Femur (tissue), 1 donor: ENCODE measurements at places on chromosomes 16 and 17.

GRCh38 chr17:47959825-47960655, 2.4 kb upstream of the PRR15L start:
- no peak for DNase-seq

GRCh38 chr17:17849147-17849820, 12.5 kb upstream of the SREBF1 start:
- DNase-seq: peak; percentile 73

DNA sequence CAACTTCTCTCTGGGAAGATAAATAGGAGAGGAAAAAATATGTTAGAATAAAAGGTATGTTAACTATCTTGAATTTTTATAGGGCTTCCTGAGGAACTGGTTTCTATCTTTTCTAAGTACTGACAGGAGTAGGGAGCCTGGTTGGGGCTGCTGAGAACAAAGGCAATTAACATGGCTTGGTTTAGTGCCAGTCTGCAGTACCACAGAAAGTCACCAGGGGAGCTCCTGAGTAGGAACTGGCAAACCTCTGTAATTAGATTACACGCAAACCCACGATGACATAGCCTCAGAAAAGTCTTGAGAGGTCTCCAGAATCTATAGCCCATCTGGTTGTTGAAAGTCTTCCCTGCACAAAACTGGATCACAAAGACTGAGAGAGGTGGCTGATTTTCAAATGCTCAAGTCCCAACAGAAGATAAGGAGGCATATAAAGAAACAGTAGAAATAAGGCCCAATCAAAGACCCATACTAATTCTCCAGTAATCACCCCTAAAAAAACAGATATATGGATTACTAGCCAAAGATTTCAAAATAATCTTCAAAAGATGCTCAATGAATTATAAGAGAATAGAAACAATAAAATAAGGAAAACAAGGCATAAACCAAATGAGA, 11.7 kb upstream of the CNTNAP4 start:
- DNase-seq: no peak

DNA sequence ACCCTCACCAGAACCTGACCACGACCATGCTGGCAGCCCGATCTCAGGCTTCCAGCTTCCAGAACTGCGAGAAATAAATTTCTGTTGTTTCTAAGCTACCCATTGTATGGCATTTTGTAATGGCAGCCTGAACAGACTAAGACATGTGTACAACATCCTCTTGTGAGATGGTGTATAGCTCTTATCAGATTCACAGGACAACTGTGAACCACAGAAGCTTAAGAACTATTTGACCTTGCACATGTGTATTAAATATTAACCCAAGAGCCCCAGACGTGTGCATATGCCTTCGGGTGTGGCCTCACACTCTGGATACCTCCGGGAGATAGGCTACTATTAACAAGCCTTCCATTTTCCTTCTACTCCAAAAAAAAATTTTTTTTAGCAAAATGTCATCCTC, 248.9 kb downstream of the SLC39A11 start:
- no peak for DNase-seq

DNA sequence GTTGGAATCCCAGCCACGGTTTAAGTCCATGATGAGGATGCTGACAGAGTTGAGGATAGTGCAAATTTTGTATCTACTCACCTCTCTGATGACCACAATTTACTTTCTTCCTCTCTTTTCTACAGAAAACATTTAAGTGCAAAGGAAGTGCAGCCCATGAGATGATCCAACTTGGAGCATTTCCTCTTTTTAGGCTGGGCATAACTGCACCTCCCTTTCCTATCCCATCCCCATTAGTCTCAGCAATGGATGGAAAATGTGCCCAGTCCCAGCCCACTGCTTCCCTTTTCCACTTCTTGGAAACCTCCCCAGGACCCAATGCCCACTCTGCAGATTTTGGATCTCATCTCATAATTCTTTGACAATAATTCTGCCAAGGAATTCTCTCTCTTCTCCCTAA, 16.6 kb upstream of the CCL8 start:
- DNase-seq: no peak
